SHP77 treated with DMSO at 0.1 percent for 48 hours (cell line): ENCODE measurements at places on chromosomes 2 and 18.

DNA sequence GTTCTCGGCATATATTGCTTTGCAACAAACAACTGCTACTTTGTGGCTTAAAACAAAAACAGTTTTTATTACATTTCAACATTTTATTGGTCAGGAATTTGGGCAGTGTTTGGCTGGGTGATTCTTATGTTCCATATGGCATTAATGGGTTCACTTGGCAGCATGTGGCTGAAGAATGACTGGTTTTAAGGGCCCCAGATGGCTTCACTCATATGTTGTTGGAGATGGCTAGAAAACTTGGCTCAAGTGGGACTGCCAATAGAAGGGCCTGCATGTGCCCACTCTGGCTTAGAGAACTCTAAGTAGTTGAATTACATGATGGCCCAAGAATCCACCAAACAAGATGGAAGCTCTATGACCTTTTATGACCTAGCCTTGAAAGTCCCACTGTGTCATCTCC, 86.1 kb downstream of the FASTKD2 start:
- DNase-seq, result no peak

DNA sequence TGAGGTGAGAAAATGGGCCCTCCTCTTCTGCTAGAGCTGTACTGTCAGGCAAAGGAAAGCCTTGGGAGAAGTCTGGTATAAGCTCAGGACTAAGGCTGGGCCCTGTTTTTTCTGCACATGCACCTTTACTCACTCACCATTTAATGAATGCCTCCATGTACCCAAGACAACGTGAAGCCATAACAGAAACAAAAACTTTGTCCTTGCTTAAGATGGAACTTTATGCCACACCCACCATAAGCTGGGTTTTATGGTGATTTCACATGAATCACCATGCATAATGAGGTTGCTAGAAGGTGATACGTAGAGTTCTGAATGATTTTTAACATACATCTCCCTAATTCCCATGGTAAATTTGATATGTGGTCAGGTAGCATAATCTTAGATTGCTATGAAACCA, 63.7 kb upstream of the CYP26B1 start:
- no peak for DNase-seq

DNA sequence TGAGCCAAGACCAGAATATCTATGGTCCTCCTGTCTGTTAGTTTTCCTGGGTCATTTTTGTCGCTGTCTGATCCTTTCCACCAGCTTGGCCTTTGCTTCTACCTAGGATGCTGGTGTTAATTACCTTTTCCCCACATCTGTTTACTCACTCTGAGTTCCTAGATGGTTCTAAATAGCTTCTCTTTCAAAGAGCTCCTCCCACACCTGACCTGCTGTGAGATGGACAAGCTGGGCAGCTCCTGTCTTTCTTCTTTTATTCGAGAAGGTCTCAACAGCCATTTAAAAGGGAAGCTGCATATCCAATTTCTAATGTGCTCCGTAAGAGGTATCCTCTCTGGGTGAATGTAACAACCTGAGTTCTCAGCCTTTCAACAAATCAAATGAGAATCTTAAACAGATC, 156.2 kb downstream of the HRH4 start:
- no peak for DNase-seq

GRCh38 chr2:222483513-222484039, 59.2 kb downstream of the SGPP2 start:
- no peak for DNase-seq

- peak; percentile 56 for DNase-seq
Measured at GRCh38 chr2:234881413-234882241, 70.2 kb upstream of the SH3BP4 start.

- no peak for DNase-seq
Measured at GRCh38 chr2:81007104-81007503, 702.6 kb upstream of the LRRTM1 start.

- DNase-seq, result no peak
Measured at GRCh38 chr2:10374362-10374943, 71.7 kb downstream of the HPCAL1 start.

DNA sequence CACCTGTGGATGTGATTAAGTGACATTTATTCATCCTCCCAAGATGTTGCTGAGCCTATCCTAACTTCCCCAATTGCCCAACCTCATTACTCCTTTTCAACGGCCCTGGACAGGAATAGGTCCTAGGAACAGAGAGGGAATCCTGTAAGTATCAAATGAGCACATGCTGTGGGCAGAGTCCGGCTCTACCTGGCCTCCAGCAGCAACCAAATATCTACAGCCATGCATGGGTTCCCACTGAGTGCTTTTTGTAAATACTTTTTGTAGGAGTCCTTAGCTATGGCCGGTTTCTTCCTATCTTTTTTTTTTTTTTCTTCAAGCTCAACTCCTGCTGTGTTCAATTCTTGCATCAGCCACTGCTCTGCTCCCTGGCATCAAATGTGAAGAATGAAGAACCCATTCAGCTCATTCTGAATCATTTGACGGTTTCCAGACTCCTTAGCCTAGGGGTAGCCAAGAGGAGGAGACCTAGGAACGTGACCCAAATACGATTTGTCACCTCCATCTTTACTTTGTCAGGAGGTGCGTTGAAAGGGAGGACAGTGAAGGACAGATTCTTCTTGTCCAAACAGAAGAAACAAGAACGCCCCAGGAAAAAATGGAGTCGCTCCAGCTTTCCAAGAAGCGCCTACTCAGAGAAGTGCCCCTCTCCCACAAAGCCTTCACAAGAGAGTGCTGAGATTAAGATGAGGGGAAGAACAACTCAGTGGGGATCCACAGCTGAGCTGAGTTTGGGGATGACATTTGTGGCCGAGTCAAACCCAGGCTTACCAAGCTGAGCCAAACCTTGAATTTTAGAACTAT, 46.7 kb upstream of the LCLAT1 start:
- no peak for DNase-seq
